ENCODE measurements at places on chromosomes 5 and 9.

DNA sequence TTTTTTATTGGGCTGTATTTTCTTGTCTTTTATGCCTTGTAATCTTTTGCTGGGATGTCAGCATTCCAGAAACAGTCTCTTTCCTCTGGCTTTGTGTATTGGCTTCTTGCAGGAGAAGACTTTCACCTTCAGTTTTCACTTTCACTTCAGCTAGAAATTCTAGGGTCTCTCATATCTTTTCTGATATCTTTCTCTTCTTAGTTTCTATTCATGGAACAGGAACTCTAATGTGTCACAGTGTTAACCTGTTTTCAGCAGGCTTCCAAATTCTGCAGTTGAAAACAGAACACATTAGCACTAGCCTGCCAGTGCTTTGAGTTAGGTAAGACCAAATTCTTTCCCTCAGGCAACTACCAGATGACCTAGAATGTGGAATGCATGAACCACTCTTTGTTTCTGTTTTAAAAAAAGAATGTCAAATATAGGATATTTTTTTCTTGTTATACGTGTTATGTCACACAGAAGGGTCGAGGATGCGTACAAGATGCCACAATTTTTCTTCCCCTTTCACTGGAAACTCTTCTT is 164.7 kb downstream of the TUSC1 start:
- no peak for DNase-seq

DNA sequence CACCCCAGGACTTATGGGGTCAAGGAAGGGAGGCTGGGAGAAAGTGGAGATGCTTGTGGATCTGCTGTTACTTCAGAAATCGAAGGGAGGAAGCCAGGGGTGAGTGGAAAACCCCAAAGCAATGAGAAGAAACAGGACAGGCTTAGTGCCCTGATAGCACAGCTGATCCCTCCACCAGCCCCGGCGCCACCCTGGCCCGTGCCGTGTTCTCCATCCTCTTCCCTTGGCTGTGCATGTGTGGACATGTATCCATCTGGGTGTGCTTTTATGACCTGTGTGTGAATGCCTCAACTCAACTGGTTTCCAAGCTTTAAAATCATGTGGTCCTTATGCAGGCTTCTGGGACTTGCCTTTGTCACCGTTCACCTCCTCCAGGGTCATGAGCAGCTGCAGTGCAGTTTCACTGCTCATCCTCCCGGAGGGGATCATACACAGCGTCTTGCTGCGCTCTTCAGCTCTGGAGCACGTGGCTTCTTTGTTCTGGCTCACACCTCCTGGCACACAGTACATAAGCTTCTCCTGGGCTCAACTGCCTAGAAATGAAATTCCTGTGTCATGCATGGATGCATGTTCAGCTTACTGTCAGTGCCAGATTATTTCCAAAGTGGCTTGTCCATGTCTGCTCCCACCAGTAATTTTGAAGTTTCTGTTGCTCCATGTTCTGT is 58.2 kb downstream of the IPPK start:
- DNase-seq: no peak

- no peak for DNase-seq
Observed at GRCh38 chr5:74094096-74094781, 468.2 kb downstream of the ARHGEF28 start.

GRCh38 chr5:39494534-39494933 is 69.8 kb upstream of the DAB2 start:
- DNase-seq: no peak

GRCh38 chr5:140245341-140245740 is 57.6 kb downstream of the PFDN1 start:
- DNase-seq: no peak

- DNase-seq: no peak
Observed at GRCh38 chr5:31859096-31859495, 220.2 kb downstream of the PDZD2 start.

GRCh38 chr9:7536310-7536939 is 263.2 kb downstream of the DMAC1 start:
- DNase-seq: peak; percentile 27

DNA sequence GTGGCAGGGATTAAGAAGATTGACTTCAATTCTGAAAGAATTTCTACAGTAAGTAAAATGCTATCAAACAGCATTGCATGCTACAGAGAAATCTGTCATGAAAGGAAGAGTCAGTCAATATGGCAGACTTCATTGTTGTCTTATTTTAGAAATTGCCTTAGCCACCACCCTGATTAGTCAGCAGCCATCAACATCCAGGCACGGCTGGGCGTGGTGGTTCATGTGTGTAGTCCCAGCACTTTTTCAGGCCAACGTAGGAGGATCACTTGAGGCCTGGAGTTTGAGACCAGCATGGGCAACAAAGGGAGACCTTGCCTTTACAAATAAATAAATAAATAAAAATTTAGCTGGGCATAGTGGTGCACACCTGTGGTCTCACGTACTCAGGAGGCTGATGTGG is 46.6 kb downstream of the RMI1 start:
- DNase-seq: no peak

DNA sequence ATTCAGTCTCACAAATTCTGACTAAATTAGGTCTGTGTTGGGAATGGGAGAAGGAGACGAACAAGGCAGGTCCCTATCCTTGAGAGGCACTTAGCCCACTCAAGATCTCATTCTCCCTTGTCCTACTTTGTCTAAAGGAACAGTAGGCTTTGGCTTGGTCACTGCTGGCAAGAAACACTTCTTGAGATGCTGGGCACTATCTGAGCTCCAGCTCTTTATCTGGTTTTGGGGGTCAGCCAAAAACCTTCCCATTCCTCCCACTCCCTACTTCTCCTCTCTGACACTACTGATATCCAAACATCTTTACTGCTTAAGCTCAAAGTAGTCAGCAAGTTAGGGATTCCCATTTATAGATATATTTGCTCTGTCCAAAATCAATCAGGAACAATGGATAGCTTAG is 155.2 kb downstream of the MAPKAP1 start:
- no peak for DNase-seq

All from HFF-Myc (cell line).